ENCODE measurements at places on chromosomes 16 and 17. TPM values are rescaled to one million over a fixed set of nuclear protein-coding genes. Genes with fewer than 3 reads are reported as not detected.

DNA sequence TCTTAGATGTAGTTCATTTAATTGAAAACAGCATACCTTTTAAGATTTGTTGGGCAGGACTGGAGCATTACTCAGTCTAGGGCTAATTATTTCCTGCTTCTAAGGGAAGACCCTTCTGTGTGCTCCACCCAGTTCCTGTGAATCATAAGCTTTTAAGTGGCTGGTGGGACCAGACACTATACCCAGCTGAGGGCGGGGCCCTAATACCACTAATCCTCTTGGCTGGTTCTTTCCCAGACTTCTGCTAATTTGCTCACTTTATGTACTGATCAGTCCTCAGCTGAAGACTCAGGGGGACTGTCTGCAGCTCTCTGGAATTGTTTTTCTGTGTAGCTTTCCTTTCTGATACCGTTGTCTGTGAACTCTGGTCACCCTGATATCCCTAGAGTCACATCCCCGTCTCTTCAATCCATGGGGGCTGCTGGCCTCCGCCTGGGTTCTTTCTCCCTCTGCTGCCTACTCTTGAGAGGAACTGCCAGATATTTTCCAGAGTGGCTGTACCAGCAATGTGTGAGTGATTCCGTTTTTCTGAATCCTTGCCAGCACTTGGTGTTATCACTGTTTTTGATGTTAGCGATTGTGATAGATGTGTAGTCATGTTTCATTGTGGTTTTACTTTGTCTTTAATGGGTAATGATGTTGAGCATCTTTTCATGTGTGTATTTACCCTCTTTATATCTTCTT, 35.1 kb downstream of the MFSD11 start:
- no peaks in the 10 kb centered on the region for H3K27me3 ChIP-seq
- peak overlapping the region; percentile 93 for H3K27ac ChIP-seq

ALG1 gene
- total RNA-seq = 27.6 TPM

EPX gene
- total RNA-seq = not detected

PDILT gene
- total RNA-seq = not detected

DNA sequence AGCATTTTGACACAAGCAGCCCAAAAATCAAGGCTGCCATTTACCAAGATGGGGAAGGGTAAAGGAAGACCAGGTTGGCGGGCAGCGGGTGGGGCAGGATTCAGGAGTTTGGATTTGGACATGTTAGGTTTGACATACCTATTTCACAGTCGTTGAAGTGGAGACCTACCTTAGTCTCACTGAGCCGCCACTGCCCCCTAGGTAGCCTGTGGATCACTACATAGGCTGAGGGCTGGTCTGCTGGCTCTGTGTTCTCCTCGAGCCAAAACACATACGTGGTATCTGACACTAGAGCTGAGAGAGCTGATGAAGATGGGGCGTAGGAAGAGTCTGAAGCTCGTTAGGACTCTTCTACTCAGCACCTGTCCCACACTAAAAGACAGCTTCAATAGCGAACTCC, 115.1 kb downstream of the HIC1 start:
- H3K27me3 ChIP-seq = no peaks in the 10 kb centered on the region
- H3K4me3 ChIP-seq = no peak overlapping the region
- DNase-seq = no peak
- H3K36me3 ChIP-seq = peaks cover 17% of the 10 kb centered on the region
- H3K27ac ChIP-seq = no peak overlapping the region
- H3K4me1 ChIP-seq = no peaks in the 10 kb centered on the region

- H3K27ac ChIP-seq = no peak overlapping the region
- H3K27me3 ChIP-seq = no peaks in the 10 kb centered on the region
- no peaks in the 10 kb centered on the region for H3K4me1 ChIP-seq
- DNase-seq = no peak
Observed at GRCh38 chr16:2072926-2073325, 25.1 kb downstream of the TSC2 start.

GRCh38 chr16:72664056-72664508, 383.8 kb downstream of the ZFHX3 start:
- no peaks in the 10 kb centered on the region for H3K36me3 ChIP-seq
- H3K27me3 ChIP-seq = peaks cover 4% of the 10 kb centered on the region
- DNase-seq = no peak
- peaks cover 19% of the 10 kb centered on the region for H3K4me1 ChIP-seq
